Activated naive CD4-positive, alpha-beta T cell treated with Interleukin-2 at 50 U/mL for 16 hours (primary cell): ENCODE measurements at places on chromosomes 5 and 9.

DNA sequence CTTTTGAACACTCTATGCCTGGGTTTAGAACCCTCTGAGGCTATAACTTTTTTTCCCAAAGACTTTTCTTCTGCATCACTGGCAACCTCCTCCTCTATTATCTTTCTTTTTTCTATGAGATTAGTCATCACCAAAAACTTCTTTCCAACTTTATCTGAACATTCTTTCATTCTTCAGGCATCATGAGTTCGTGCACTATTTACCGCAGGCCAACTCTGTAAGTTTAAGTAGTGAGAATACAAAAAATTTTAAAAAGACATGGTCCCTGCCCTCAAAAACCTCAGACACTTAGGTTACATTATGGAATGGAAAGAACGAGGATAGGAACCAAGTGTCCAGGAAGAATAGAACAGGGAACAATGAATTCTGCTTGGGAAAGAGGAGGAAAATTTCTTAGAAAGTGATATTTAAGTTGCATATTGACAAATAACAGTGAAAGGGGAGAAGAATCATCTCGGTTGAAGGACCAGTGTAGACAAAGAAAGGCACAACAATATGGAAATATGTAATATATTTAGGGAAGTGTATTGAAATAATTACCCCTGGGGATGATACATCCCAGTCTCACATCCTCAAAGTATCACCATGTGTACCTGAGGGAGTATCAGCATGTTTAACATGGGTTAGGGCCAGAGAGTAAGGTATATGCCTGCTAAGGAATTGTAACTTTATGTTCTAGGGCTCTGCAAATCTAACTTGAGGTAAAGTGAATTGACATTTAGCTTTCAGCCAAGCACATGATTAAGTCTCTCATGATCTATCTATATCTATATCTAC, 196.5 kb upstream of the NREP start:
- no peak for DNase-seq

DNA sequence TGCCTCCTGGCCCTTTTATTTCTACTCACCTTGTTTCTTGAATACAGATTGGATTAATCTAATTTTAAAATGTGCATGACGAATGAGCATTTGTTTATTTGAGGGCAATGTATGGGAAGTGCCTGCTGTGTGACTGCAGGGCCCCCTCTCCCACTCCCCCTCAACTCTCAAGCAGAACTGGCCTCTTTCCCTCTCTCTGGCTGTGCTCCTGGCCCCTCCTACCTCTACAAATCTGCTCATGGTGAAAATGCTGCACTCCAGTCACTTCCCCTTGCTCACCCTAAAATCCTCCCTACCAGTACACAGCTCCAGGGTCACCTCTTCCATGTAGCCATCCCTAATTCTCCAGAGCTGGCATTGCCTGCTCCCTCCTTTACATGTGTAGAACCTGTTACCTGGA, 17.2 kb upstream of the NDST1 start:
- no peak for DNase-seq

DNA sequence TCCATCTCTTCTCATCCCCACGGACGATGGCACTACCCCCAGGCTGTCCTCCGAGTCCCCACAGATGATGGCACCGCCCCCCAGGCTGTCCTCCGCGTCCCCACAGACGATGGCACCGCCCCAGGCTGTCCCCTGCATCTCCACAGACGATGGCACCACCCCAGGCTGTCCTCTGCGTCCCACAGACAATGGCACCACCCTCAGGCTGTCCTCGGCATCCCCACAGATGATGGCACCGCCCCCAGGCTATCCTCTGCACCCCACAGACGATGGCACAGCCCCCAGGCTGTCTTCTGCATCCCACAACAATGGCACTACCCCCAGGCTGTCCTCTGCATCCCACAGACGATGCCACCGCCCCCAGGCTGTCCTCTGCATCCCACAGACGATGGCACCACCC, 57.4 kb upstream of the PTCH1 start:
- DNase-seq = no peak

DNA sequence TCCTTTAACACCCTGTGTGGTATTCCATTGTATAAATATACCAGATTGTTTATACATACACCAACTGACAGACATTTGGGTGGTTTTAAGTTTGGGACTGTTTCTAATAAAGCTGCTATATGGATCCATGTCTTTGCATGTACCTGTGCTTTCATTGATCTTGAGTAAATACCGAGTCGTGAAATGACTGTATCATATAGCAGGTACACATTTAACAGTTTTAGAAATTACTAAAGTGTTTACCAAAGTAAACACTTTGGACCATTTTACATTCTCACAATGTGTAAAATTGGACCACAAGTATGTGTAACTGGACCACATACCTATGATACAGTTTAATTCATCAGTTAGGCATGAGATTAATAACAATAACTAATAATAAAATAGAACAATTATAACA, 175.2 kb downstream of the FBXL17 start:
- DNase-seq = no peak

DNA sequence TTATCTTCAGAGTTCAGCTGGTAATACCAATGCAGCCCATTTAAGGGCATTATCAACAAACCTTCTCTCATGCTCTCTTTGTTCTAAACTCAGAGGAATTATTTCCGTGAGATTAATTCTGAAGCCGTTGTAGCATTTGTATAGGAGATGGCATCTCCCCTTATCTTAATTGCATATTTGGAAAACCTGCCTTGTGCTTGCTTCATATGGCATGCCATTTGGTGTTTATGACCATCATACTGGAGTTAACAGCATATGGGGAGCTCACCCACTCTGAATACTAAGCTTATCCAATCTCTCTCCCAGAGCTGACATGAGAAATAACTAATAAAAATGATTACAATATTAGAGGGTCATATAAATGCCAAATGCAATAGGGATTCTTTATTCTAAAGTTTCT, 243.2 kb downstream of the BRINP1 start:
- no peak for DNase-seq

- no peak for DNase-seq
These were observed 20.6 kb downstream of the ZNF484 start for GRCh38 chr9:92857236-92857635.

DNA sequence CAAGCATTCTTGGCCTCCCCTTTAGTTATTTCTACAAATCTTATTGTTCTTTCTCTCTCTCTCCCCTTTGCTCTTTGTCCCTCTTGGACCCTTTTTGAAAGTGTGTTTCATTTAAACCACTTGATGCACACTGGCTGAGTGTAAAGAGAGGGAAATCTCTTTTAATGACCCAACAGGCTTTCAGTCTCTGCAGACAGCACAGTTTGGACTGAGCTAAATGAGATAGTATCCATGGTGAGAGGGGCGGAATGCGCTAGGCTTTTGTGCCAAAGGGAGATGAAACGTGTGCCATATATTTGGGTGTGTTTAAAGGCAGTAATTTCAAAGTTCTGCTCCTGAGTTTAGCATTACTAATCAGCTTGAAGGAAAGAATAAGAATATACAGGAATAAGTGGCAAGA, 184.9 kb downstream of the PCSK1 start:
- DNase-seq = no peak

- DNase-seq = no peak
These were observed 200.8 kb downstream of the CHSY3 start for GRCh38 chr5:130104895-130105688.

DNA sequence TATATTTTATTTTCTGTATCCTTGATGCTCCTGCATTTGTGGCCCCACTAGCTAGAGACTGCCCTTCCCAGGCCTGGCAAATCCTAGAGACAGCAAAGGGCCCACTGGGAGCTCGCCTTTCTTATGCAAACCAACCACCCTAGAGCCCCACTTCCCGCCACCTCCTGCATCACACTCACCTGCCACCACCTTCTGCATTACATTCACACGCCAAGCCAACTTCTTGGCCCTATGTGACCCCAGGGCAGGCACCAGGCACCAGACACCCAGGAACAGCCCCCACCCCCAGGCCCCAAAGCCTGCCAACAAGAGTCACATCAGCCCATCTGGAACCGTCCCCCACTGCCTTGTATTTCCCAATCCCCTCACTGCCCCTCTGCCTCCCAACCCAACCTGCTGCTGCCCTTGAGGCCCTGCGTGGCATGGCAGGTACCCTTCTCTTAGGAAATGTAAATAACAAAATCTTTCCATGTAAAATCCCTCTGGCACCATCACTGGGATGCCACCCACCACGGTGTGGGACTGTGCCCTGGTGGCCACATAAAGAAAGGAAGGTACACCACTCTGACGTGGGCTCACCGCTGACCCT, 22.0 kb downstream of the ROR2 start:
- no peak for DNase-seq

DNA sequence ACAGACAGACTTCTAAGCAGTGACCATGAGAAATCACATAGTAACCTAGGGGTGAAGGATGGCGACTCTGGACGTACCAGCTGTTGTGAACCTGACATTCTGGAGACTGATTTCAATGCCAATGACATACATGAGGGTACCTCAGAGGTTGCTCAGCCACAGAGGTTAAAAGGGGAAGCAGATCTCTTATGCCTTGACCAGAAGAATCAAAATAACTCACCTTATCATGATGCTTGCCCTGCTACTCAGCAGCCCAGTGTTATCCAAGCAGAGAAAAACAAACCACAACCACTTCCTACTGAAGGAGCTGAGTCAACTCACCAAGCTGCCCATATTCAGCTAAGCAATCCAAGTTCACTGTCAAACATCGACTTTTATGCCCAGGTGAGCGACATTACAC, 38.0 kb upstream of the CCDC152 start:
- peak; percentile 3 for DNase-seq

DNA sequence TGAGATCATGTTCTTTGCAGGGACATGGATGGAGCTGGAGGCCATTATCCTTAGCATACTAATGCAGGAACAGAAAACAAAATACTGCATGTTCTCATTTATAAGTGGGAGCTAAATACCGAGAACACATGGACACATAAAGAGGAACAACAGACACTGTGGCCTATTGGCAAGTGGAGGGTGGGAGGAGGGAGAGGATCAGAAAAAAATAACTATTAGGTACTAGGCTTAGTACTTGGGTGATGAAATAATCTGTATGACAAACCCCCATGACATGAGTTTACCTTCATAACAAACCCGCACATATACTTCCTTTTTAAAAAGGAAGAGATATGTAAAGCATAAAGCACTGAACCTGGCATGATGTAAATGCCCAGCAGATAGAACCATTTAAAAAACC, 99.0 kb downstream of the MEGF10 start:
- DNase-seq = no peak

DNA sequence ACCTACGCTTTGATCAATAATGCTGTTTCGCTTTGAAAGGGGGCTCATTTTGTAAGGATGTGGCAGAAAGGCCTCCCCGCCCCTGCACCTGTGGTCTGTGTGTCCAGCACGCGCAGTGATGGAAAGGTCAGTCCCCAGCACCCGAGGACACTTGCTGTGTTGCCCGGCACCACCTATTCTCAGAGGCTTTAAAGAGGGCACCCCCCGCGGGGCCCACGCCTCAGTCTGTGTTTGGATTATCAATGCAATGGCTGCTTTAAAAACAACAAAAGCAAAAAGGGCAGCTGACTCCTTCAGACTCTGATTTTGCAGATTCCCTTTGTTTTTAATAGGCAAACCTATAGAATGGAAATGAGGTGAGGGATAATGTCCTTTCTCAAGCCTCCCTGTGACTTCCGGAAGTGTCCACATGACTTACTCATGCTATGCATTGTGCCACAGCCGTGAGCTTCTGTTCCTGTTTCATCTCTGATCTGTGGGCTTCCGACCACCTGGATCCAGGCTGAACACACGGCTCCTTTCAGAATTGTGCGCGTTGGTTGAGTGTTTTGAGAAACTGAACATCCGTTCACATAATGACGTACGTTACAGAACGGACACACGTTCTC, 416.2 kb downstream of the IRX2 start:
- no peak for DNase-seq

GRCh38 chr5:41707853-41708603, 162.2 kb downstream of the OXCT1 start:
- DNase-seq = no peak

DNA sequence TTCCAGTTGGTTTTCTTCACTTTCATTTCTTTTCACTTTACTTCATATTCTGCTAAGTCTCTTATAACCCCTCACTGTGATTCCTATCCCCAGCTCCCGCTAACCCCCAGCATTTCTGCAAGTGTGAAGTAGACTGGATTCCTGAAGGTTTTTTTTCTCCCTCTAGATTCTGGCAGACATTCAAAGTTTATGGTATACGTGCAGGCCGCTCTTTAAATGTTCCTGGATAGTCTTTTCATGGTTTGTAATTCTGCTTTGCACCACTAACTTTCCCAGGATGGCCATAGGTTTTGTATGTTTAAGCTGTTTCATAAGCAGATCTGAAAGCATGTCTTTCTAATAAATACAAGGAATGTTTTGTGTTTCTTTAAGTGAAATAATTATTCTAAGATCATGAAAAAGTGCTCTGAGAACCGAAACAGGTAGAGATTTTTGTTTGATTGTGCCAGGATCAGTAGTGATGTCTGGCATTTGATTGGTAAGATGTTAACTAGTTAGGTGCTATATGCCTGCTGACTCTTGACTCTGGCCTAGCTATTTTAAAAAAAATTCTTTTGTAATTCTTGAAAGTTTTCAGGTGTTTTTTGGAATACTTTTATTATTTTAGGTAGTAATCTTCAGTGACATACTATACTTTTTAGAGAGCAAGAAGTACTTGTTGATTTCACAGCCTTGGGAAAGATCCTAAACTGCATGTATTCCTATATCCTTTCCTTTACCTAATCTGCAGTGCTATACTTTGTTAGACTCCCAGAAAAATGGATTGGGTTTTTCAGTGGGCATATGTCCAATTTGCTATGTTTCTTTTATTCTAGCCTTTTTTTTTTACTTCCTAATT, 29.7 kb downstream of the CNOT6 start:
- no peak for DNase-seq

- DNase-seq = no peak
These were observed 46.3 kb upstream of the NR3C1 start for GRCh38 chr5:143449772-143450171.

DNA sequence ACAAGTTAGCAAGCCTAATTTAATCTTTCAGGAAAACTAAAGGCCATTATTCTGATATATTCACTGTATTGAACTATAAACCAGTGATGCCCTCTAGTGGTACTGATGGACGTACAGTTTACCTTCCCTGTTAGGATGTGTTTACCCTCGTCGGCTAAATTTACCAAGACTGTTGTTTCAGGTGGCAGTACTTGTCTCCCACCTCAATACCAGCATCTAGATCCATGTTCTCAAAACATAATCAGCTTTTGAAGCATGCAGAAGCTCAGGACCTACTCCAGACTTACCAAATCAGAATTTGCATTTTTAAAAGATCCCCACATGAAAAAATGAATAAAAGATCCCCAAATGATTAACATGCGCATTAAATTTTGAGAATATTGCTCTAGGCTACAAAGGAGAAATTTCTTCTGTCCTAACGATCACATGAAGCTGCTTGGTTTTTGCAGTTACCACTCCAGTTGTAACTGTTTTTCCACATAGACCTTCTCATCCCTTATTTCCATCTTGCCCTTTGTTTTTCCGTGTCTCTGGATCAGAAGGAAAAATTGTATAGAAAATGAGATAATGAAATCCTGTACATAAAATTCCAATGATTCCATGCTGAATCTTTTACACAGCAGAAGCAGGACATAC, 3.2 kb upstream of the BAAT start:
- no peak for DNase-seq

GRCh38 chr5:172441262-172441751, 13.0 kb downstream of the SH3PXD2B start:
- no peak for DNase-seq
